ENCODE measurements at places on chromosomes 13 and 19.

GRCh38 chr13:99415014-99415650, 86.1 kb upstream of the TM9SF2 start:
- no peak for DNase-seq

DNA sequence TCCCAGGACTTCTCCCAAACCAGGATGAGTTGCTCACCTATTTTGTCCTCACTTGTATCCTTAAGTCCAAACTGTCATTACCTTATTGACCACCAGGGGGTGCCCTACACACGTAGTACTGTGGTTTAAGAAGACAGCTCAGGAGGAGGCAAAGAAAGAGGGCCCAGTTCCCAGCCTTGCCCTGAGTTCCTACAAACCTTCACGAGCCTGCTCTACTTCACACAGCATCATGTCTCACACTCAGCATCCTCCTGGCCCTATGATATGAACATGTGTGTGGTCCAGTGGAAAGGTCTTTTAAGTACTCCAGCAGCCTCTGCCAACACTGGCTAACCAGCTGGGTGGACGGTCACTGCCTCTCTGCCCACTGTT, 8.1 kb upstream of the ZNF784 start:
- DNase-seq: no peak

- no peak for DNase-seq
Measured at GRCh38 chr13:79943346-79944023, 397.4 kb downstream of the SPRY2 start.

DNA sequence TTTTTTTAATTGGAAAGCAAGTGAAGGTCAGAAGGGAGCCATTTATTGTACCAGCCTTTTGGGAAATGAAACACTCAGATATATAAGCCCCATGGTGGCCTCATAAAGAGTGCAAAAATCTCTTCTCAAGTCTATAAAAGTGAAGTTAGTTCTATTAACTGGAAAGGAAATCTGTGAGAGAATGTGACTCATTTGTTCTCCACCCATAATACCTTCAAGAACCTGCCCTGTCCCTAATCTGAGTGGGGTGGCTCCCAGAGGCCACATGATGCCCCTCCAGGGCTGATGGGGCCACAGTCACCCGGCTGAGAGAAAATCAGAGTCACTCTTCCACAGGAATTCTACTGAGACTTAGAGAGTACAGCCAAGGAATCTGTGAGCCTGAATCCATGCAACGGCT, 65.8 kb upstream of the SERP2 start:
- DNase-seq: no peak

GRCh38 chr13:110301606-110302553, 5.1 kb downstream of the COL4A1 start:
- DNase-seq: no peak

DNA sequence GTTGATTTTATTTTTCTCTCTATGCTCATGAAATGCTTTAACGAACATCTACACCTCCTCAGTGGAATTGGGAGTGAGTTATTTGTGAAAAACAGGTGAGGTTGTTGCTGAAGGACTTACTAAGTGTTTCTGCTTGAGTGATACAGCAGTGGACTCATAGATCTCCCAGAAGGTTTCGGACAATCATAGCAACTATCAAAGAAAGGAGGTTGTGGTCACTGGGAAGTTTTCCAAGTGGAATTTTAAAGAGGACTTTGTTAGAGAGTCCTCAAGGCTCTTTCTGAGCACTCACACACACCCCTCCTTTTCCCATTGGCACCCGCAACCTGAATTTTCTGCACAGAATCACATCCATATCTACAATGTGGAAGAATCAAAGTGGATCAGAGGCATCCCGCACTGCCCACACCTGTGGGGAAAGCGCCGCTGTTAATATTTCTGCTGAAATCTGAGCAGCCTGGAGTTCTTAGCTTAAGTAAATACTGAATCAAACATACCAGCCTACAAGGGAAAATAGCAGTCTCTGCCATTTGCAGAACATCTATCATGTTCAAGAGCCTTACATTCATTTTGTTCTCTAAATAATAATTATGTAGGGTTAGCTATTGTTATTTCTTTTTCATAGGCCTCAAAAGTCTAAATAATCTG, 719.4 kb downstream of the DIAPH3 start:
- DNase-seq: no peak

- no peak for DNase-seq
Measured at GRCh38 chr13:40611004-40611403, 55.4 kb downstream of the FOXO1 start.

DNA sequence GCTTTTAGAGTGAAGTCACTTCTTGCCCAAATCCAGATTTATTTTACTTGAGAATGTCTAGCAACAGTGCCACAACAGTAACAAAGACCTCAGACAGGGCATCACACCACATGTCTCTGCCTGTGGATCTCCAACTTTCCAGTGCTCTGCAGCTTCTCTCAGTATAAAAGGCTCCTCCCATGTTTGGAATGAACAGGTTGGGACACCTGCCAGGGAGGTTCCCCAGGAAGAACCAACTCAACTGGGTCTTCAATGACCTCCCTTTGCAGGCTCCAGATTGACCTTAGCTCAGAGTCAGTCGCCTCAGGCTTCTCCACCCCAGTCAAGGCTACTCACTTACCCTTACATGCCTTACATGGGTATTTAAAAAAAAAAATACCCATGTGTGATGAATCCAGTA, 3.4 kb downstream of the ZNF823 start:
- DNase-seq: no peak

- DNase-seq: no peak
Measured at GRCh38 chr19:50357178-50358100, 8.0 kb downstream of the NAPSA start.

- no peak for DNase-seq
Measured at GRCh38 chr13:113919761-113920559, 53.9 kb downstream of the C13orf46 start.

GRCh38 chr19:2186071-2186846, 22.5 kb downstream of the DOT1L start:
- no peak for DNase-seq

DNA sequence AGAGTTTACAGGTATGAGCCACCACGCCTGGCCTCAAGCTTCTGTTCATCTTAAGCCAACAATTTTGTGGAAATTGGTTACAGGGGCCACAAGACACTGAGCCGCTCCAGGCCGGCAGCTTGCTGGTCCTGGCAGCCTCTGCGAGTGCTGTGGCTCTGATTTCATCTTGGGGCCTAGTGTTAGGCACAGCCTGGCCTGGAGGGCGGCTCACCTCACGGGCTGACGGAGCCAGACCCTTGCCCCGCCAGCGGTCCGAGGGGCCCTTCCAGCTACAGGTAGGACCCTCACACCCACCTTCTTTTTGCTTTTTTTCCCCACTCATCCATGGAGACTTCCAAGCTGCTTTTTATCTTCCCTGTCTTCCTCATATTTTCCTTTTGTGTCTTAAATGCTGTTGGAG, 8.6 kb downstream of the ZNF544 start:
- DNase-seq: no peak

DNA sequence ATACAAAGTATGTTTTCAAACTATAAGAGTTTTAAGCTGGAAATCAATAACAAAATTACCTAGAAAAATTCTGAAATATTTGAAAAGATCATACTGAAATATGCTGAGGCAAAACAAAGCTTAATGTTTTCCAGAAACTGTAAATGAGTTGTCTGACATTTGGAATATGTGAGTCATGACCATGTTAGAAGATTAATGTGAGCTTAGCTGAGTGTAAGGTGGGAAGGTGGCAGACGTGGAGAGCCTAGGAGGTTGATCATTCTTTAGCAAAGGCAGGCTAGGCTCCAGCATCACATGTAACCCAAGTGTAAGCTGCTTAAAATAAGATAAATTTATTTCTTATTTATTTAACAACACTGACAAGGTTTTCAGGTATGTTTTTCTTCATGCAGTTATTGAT, 2086.1 kb upstream of the PCDH20 start:
- no peak for DNase-seq

DNA sequence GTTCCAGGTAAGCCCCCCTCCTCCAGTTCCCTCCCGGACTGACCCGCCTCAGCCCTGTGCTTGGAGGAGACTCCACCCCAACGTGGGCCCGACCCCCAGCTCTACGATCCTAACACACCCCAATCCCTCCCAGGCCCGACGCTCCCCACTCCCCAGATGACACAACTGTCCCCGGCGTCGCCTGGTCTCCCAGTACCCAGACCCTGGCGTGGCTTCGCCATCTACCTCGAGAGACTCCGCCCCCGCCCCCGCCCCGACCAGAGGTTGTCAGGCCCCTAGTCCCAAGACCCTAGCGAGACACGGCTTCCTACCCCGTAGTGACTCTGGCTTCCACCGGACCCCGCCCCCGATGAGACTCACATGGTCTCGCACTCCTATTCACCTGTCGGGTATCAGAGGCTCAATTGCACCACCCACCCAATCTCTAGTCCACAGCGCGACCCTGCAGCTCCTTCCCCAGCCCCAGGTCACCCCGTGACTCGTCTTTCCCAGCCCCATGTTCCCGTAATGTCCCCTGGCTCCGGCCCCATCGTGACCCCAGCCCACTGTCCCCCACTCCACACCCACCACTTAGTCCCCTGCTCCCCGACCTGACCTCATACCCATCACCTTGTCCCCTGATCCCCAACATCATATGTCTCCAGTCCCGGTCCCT, 2.9 kb downstream of the CD37 start:
- DNase-seq: no peak

DNA sequence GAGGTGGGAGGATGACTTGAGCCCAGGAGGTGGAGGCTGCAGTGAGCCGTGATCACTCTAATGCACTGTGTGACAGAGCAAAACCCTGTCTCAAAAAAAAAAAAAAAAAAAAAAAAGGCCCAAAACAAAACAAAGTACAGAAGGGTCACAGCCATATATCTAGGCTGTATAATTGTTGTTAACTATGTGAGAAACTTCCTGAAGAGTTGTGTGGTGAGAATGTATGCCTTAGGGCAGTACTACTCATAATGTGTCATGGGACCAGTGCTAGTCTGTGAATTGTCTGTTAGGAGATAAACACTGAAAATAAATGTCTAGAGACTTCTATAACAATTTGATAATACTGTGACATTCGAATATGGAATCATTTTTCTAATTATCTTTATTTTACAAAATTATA, 43.1 kb downstream of the PAN3 start:
- no peak for DNase-seq

- no peak for DNase-seq
Measured at GRCh38 chr13:23430664-23431063, 2.8 kb downstream of the SACS start.

GRCh38 chr19:5186293-5187050, 154.1 kb downstream of the PTPRS start:
- no peak for DNase-seq

DNA sequence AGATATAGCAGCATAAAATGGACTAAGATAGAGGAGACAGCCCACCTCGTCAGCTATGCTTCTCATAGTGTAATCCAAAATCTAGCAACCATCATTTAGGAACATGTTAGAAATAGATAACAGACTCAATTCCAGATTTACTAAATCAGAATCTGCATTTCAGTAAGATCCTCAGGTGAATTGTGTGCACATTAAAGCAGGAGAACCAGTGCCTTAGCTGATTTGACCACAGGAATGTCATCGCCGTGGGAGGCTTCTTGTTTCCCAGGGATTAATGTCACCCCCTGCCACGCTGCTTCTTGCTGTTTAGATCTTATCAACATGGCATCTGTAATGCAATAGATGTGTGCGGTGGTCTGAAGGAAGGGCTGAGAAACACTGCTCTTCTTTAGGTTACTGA, 84.0 kb downstream of the GPC5 start:
- no peak for DNase-seq

DNA sequence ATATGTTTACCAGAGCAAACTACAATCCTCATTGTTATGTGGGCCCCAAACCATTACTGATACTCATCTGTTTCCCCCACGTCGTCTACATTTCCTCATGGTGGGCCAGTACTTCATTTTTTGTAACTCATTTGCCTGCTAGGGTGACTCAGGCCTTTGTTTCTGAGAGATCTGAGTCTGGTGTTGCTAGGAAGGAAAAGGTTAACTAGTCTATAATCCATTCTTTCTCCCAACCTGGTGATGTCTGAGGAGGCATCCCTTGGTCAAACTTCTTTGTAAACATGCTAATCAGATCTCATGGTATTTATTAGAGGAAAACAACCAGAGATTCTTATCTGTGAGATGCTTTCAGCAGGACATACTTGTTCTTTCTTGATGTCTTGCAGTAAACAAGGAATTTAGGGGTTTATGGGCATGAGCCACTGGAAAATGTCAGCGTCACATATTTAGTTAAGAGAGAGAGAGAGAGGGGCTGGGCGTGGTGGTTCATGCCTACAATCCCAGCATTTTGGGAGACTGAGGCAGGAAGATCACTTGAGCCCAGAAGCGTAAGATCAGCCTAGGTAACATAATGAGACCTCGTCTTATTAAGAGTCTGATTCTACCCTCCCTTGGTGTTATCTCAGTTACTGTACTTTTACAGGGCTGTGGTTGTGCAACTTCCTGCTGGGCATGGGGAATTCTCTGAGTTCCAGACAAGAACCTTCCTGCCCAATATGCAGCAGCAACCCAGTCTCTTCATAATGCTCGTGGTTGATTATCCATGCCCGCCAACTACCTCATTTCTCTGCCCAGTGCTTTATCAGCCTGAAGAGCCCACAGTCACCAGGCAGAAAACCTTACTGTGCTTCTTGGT, 9.7 kb upstream of the DPRX start:
- DNase-seq: no peak

GRCh38 chr19:21569494-21569865, 64.1 kb downstream of the ZNF429 start:
- DNase-seq: no peak

DNA sequence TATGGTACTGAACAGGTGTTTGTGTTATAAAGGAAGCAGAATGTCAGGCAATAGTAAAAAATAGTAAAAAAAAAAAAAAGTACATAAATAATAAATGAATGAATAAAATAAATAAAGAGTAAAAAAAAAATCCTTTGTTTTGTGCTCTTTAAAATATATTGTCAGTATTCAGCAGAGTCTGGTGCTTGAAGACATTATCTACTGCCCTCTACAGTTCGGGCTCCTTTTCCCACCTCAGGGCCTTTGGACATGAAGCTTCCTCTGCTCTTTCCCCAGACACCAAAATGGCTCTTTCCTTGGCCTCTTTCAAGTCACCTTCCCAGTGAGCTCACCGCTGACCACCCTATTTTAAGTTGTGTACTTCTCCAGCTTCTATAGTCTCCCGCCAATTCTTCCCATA, 137.5 kb downstream of the TNFRSF19 start:
- no peak for DNase-seq

GRCh38 chr13:73984201-73984600, 150.0 kb downstream of the KLF12 start:
- DNase-seq: no peak
